NCI-H345 (cell line): ENCODE measurements at places on chromosomes 4 and X.

DNA sequence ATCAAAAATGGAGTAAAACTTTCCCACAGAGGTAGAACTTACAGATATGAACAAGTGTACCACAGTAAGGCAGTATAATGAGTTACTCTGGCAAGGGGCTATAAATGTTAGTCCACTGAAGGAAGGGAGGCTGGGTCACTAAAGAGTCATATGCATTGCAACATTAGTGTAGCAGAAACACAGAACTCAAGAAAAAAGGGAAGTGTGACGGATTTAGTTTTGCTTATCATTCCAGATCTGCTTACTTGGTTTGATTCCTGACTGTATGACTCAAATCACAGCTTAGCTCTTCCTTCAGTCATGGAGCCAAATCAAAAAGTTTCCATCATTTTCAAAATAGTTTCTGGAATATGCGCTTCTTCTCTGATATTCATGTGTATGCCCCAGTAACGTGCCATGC lies 148.7 kb downstream of the FSTL5 start:
- DNase-seq: no peak

DNA sequence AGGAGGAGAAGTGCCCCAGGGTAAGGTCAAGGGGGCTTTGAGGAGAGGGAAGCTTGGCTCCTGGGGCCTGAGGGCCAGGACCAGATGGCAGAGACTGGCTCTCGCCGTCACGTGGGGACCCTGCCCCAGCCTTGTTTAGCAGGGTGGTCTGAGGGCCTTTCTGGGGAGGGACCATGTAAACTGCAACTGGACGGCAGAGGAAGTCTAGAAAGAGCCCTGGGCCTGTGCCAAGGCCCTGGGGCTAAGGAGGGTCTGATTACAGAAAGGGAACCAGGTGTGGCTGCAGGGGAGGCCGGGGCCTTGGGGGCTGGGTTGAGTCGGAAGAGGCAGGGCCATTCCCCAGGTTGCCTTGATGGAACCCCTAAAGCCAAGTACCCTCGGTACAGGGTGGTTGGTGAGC lies 1.8 kb upstream of the HGFAC start:
- DNase-seq: no peak

DNA sequence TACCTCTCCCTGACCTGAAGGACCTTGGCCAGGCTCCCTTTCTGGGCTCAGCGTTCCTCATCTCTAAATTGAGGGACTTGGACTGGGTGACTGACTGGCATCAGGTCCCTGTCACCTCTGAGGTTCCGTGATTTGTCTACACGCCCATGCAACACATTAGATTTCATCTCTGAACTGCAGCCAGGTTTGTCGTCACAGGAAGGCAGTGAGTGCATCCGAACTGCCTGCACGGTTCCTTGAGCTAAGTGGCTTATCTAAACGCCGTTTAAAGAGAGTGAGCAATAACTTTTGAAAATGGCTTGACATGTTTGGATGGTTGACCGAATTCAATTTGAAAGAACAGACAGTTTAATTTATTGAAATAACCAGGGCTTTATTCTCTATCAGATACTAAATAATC lies 70.1 kb downstream of the PCYT1B start:
- DNase-seq: no peak

GRCh38 chr4:39608451-39608850 lies 30.2 kb downstream of the SMIM14 start:
- no peak for DNase-seq

GRCh38 chrX:107537815-107538214 lies 88.4 kb downstream of the FRMPD3 start:
- DNase-seq: no peak

GRCh38 chr4:84937381-84937977 lies 29.0 kb downstream of the WDFY3 start:
- no peak for DNase-seq

GRCh38 chr4:108763226-108763593 lies 357 bp upstream of the ETNPPL start:
- DNase-seq: no peak
